NCI-H748 treated with DMSO at 0.1 percent for 48 hours (cell line): ENCODE measurements at places on chromosomes 3 and 15.

- no peak for DNase-seq
These were observed 163.4 kb downstream of the FNDC3B start for GRCh38 chr3:172202797-172203196.

GRCh38 chr3:105260385-105260784 is 106.3 kb upstream of the ALCAM start:
- no peak for DNase-seq

GRCh38 chr3:194255252-194256039 is 95.7 kb downstream of the CPN2 start:
- DNase-seq, result no peak

DNA sequence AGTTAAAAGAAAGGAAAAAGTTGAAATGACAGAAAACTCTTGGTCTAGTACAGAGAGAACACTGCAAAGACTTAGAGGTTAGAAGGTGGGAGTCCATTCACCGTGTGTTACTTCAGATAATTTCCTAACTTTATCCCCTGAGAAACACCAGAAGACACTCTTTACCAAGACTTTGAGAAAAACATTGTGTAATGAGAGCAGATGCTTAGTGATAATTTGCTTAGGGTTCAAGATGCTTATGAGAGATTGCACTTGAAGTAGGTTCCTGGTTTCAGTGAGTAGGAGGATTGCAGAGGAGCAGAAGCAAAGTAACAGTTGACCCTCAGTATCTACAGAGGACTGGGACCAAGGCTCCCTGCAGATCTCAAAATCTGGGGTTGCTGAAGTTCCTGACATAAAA is 594.1 kb downstream of the NR2F2 start:
- no peak for DNase-seq

GRCh38 chr15:93047621-93048425 is 41.2 kb downstream of the RGMA start:
- no peak for DNase-seq

DNA sequence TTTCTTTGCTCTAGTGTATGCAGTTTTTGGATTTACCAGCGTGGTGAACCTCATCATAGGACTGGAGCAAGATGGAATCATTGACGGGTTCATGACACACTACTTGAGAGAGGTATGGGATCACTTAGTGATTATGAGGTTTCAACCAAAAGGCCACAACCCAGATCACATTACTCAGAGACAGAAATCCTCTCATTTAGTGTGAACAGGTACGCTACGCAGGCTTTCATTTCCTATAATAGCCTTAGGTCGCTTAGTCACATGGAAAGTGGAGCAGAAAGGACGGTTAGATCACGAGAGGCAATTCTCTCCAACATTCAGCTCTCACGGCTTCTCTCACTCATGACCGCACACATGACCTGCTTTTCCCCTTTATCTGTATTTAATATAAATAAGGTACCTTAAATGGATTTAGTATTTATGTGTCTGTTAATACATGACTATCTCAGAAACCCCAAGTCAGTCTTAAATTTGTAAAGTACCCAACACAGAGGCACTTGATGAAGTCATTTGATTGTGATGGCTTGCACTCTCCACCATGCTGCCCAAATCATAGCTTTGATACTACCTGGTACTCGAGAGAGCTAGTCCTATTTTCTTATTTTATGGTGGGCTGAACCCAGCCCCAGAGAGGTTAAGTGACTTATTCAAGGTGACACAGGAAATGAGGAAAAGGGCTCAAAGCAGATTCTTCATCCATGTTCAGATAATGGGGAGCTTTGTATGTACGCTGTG is 8.6 kb downstream of the TM6SF1 start:
- no peak for DNase-seq

GRCh38 chr3:52310861-52311575 is 5.1 kb upstream of the DNAH1 start:
- no peak for DNase-seq

- DNase-seq, result no peak
These were observed 858 bp downstream of the RBM5 start for GRCh38 chr3:50089609-50089945.

DNA sequence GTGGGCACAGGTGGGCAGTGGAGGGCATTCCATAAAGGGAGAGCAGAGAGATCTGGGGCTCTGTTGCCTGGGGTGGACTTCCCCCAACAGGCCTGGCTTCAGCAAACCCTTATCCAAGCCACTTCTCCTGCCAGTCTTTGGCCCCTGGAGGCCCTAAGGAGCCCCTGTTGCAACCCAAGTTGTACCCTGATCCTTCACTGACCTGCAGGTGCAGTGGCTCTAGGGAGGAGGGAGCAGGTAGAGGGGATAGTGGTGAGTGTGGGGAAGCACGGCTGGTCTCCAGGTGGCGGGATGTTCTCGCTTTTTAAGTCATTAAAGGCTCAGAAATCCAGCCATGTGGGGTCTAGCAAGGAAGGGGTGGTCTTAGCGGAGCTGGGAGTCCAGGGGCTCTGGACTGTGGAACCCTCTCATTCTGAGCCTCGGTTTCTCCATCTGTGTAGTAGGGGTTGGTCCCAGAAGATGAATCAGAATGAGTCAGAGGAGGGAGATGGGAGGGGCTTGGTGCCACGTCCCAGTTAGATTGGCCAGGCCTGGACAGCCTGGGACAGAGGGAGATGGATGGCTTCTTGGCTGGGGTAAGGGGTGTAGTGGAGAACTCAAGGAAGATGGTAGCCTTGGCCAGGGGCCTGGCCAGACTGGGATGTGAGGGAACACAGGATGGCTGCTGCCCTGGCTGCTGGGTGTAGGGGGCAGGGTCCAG is 2.6 kb downstream of the ZBTB47 start:
- no peak for DNase-seq

DNA sequence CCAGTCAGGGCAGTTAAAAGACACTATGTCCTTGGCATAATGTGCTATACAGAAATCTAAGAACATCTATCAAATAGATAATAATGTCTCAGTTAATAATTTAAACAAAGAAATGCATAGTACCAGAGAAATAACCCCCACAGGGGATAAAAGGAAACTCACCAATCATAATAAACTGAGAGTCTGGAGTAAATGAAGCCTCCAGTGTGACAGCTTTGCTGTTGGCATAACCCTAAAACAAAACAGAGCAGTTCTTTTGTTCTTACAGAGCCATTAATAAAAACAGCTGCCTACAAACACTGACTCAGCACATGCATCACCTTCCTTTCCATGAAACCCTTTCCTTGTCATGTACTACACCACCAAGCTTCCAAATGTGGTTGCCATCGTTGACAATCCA is 13.5 kb downstream of the PPM1M start:
- no peak for DNase-seq

GRCh38 chr15:78454992-78455391 is 17.0 kb downstream of the IREB2 start:
- no peak for DNase-seq

DNA sequence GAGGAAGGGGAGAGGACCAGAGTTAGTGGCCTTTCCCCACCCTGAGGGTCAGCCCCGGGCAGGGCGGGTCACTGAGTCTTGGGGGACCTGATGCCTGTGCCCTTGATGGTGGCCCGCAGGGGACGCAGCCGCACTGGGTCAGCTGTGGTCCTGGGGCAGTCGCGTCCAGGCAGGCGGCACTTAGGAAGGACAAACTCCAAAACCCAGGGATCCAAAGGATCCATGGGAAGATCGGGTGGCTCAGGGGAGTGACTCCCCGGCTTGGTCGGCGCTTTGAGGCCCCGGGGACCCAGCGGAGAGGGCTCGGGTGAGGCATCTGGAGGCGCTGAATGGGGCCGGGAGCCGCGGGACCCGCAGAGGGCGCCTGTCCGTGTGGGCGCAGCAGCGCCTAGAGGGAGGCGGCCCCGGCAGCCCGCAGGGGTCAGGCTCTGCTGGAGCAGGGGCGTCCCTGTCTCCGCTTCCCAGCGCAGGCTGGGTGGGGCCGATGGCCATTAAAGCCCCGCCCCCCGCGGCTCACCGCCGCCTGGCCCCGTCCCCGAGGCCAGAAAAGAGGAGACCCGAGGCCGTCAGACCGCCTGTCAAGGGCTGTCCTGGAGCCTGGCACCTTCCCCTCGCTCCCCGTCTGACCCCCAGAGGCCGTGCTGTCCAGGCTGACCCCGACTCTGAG is 17.5 kb downstream of the CIDEC start:
- no peak for DNase-seq

- DNase-seq, result no peak
These were observed 328.5 kb upstream of the TLE3 start for GRCh38 chr15:70426096-70426821.

DNA sequence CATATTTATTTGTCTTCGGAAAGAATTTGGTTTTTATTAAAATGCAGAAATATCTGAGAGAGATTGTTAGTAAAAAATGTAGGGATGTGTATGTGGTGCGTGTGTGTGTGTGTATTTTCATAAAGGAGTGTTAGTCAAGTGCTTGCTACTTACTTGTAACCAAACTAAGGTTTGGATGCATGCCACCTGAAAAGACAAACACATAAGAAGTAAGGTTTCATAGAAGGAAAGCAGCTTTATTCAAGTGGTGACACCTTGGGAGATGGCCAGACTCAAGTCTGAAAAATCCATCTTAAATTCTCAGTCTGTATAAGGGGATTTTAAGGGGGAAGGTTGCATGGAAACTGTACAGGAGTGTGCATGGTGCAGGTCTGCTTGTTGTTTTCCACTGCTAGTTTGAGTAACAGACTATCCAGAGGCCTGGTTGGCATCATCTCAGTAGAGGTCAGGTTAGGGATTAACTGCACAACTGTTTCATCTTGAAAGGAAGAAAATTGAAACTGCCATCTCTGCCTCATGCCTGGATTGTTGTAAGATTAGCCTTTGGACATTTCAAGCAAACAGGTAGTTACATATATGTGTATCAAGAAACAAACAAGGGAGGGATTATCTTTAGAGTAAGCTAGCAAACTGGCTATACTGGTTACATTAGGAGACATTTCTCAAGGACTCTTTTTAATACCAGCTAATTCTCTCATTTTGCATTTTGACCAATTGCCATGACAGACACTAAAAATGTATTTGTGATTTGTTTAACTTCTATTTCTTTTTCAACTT is 196.7 kb downstream of the EPHA6 start:
- no peak for DNase-seq

GRCh38 chr3:119608405-119609000 is 10.8 kb downstream of the PLA1A start:
- DNase-seq, result no peak

DNA sequence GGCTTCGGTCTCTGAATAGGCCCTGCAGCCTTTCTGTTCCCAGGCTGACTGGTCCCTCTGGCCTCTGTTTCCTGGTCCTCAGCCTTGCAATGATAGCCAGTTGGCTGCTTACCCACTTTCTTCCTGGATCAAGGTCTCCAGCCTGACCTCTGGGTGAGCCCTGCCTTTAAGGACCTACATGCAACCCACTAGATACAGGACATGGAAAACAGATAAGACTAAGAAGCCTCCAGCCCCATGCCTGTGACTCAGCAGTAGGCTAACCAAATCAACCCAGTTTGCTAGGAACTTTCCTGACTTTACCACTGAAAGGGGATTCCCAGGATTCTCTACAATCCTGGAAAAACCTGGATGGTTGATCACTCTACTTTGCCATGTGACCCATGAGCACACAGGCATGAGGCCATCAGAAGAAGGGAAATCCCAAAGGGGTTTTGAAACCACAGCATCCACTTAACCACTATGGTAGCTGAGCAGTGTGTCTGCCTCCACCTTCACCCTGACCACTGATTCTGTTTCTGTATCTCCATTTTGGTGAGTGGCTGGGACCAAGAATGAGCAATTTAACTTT is 188.1 kb downstream of the CHST2 start:
- DNase-seq, result no peak

DNA sequence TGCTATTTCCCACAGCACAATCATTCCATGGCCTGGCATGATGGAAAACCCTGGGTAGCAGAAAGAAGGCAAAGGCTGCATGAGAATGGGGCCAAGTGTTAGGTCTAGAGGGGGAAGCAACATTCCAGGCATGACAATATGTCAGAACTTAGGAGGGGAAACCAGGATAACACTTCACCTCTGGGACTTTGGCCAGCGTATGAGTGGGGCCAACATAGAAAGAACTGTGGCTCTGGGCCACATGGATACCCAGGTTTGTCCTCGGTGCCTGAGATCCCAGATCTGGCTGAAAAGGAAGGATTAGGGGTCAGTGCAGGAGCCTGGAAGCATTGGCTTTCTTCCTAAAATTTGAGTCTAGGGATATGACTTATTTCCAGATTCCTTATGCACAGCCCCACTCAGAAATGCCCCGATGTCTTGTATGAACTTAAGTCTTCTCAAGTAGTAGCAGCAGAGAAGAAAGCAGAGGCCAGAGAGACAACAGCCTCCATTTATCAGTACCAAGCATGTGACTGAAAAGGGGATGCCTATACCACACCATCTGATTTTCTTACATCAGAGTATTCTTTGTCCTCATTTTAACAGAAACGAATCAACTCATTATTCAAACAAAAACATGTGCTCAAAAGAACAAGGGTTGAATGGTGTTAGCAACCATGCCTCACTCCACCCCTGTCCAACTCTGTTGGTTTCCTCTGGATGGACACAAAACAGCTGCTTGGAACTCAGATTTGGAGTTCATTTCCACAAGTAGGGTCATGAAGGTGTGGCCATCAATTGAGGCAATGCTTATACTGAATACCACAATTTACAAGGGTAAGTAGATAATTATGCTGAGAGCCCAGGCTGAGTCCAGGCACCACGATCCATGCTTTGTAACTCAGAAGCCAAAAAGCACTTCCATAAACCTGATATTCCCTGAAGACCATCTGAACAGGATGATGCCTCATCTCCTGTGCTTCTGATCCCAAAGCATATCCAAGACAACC is 43.7 kb upstream of the NDUFB4 start:
- DNase-seq, result no peak

GRCh38 chr3:71797455-71797854 is 12.5 kb upstream of the PROK2 start:
- DNase-seq, result no peak

DNA sequence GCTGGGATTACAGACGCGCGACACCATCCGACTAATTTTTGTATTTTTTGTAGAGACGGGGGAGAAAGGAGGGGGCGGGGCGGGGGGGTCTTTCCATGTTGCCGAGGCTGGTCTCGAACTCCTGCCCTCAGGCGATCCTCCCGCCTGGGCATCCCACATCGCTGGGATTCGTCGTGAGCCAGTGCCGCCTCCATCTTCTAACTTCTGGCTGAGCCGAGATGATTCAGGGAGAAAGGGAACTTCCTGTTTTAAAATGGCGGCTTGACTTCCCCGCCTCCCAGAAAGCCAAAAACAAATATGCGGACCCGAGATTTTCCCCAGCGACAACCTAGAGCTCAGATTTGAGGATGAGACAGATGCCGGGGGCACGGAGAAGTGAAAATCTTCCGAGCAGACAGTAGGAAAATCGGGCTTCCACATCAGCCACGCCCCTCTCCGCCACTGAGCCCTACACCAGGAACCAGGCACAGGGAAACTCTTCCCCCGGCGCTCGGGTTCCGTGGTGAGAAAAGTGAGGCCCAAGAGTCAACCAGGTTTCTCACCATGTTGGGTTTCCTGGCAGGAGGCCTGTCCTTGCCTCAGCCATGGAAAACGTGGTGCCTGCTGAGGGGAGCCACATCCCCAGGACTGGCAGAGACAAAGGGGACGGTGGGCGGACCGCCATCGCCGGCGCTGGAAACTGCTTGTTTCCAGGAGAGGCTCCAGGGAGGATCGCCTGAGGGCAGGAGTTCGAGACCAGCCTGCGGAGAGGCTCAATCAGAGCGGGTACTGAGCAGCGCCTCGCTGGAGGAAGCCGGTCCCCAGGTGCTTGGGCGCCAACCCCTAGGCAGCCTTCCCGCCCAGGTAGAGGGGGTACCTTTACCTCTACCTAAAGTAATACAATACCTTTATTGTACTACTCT is 18.7 kb downstream of the CHST14 start:
- no peak for DNase-seq

GRCh38 chr15:66773129-66773873 is 71.3 kb downstream of the SMAD6 start:
- no peak for DNase-seq
